ENCODE measurements at places on chromosomes 3 and 15.
A peak's percentile ranks its signal among the peaks of the same experiment; 100 is the strongest.

- DNase-seq: no peak
These were observed 61.5 kb upstream of the MEF2A start for GRCh38 chr15:99504071-99504822.

DNA sequence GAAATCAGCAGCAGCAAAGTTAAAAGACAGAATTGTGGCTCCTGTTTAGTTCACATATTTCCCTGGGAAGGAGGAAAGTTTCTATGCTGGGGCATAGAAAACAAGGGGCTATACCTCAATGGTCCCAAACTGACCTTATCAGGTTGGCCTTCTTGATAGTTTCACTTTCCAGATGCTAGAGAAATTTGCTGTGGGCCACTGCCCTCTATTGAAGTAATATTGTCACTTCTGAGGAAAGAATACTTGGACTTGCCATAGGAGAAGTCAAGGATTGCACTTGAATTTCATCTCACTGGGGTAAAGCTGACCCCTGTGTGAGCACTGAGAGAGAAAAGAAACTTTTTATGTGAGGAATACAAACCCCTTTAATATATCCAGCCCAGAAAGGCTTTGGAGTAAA is 49.3 kb upstream of the XCR1 start:
- DNase-seq: peak; percentile 25

- peak; percentile 26 for DNase-seq
These were observed 26.6 kb downstream of the NEK11 start for GRCh38 chr3:131053043-131053859.

DNA sequence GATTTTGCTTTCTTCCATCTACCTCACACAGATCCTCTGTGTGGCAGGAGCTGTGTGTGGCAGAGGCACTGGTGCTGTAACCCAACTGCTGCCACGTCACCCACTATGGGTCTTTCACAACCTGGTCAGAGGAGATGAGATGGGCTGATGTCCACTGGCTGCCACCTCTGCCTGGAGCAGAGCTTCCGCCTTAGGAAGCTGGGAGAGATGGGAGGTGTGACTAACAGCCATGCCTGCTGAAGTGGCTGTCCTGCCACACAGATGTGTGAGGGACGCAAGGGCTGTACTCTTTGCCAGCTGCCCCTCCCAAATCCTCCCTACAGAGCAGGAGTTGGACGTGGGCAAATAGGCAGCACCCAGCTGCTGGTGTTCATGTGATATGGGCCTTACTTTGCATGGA is 329.5 kb downstream of the GABRB3 start:
- no peak for DNase-seq

GRCh38 chr3:192841428-192841827 is 76.2 kb downstream of the MB21D2 start:
- no peak for DNase-seq

DNA sequence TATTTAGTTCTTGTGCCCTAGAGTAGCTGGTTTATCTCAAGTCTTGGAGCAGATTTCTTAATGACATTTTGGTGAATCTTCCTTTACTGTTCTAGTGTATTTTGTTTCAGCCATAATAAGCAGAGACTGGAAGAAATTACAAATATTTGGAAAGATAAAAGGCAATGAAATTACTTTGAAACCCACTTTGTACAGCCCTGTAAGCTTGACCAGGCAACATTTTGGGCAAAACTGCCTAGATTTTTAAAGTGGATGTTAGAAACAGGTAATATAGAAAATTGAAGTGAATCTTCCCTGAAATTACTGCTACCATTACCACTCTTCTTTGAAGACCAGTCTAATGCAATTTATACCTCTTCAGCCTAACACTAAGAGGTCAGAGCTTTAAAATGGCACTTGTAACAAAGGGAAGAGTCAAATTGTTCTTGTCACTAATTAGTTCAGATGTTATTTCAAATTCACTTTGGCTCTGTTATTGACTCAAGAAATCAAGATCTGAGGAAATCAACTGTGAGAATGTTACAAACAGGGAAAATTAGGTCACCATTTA is 589.4 kb downstream of the NLGN1 start:
- no peak for DNase-seq

GRCh38 chr15:82900511-82901060 is 51.9 kb downstream of the HOMER2 start:
- DNase-seq: no peak

- no peak for DNase-seq
These were observed 130.2 kb upstream of the TOPAZ1 start for GRCh38 chr3:44111482-44111881.

DNA sequence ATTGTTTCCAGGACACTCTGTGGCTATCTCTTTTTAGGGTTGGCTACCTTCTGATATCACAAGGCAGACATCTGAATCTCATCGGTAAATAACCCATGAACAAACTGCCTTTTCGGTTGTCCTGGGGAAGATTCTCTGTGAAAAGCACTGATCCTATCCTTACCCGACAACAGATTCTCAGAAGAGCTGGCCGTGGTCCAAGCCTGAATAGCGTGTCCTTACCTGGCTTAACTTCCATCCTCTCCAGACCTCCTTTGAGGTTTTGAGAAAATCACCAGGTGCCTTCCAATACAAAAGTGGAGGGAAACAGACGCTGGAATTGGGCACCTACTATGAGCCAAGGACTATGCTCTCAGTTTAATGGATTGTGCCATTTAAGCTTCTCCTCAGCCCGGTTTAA is 87.4 kb upstream of the ARHGEF3 start:
- DNase-seq: no peak

GRCh38 chr15:85479071-85479647 is 98.8 kb downstream of the AKAP13 start:
- peak; percentile 80 for DNase-seq

GRCh38 chr3:169165196-169166158 is 498.0 kb downstream of the MECOM start:
- no peak for DNase-seq

DNA sequence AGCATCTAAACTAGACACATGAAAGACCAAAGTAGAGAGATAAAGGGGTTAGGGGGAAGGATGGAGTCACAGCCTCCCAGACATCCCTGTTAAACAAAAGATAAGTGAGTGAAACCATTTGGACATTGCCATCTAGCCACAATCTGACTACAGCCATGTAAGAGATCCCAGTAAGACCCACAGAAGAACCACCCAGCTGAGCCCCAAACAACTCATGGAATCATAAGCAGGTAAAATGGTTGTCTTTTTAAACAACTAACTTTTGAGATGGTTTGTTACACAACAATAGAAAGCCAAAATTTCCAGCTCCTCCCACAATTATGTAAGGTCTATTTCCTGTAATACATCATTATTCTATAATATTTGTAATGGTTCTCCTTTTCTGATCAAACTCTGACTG is 437.5 kb downstream of the IGSF11 start:
- no peak for DNase-seq

DNA sequence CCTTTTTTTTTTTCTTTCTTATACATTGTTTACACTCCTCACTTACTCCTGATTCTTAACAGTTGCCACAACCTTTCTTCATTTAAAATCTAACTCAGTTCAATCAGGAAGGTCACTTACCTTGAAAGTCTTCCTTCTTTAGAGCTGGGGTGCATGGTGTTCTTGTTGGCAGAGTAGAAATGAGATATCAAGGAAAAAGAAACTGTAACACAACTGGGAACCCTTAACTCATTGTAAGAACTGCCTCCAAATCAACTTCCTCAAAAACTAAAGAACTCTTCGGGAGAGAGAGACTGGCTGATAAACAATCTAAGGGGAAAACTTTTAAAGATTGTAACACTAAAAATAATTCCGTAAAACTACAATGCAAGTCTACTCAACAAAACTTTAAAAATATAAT is 1.4 kb upstream of the APPL1 start:
- no peak for DNase-seq
